Brain pericyte (primary cell): ENCODE measurements at places on chromosomes 2 and 18.

- DNase-seq: no peak
Measured at GRCh38 chr2:222239091-222239490, 59.7 kb downstream of the PAX3 start.

GRCh38 chr2:239721531-239721930 lies 303.6 kb downstream of the NDUFA10 start:
- no peak for DNase-seq

GRCh38 chr2:239549711-239550255 lies 149.0 kb upstream of the HDAC4 start:
- no peak for DNase-seq

GRCh38 chr2:206336861-206337260 lies 62.4 kb downstream of the ZDBF2 start:
- no peak for DNase-seq

- no peak for DNase-seq
Measured at GRCh38 chr2:68700560-68700959, 34.1 kb upstream of the ARHGAP25 start.

DNA sequence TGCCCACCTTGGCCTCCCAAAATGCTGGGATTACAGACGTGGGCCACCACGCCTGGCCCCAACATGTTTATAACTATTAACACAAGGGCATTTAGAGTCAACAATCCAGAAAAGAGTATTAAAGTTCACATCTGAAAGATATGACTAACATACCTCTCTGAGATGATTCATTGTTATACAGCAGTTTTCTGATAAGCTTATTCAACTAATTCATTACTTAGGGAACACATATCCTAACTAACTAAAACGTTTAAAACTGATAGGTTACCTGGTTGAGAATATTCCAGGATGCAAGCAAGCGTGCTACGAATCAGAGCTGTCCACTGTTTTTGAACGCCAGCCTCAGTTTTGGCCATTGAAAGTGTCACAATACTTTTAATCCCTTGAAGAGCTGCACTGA lies 34.0 kb upstream of the STRN start:
- DNase-seq: no peak

DNA sequence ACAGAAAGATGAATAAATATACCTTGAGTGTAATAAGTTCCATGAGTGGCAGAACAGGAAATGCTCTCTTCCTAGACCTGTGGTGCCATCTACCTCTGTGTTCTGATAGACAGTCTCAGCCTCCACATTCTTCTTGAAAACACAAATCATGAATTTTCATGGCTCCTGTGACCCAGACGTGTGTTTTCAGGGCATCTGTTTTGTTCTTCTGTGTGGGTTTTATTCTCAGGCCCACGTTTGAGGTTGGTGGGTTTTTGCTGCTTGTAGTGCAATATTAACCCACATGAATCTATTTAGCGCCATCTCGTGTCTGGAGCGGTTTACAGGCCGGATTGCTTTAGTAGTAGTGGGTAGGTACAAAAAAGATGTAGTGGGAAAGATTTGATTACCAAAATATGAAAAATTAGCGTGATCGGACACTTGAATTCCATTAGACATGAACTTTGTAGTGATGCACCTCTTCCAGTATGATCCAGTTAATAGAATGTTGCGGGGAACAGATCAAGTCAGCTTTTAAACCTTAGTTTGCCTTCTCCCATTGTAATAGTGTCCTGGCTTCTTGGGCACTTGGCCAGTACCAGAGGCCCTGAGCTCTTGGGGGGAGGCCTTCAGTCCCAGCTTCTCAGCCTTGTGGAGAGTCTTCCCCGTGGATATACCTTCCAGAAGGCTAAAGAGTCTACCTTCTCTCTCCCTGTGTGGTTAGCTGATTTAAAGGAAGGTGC lies 256.5 kb downstream of the TPGS2 start:
- no peak for DNase-seq

DNA sequence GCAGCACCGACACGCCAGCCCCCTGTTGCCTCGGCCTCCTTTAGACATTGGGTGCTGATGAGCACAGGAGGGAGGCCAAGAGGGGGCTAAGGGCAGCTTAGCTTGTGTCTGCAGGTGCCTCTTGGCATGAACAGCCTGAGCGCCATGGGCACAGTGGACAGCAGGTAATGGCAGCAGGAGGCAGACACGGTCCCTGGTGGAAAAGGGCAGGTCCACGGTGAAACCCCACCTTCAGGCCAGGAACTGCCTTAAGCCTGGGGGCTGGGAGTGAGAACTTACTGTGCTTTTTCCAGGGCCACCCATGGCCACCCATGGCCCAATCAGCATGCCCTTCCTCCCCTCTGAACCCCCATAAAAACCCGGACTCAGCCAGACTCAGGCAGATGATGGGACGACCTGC lies 633.4 kb upstream of the TMEFF2 start:
- DNase-seq: no peak

DNA sequence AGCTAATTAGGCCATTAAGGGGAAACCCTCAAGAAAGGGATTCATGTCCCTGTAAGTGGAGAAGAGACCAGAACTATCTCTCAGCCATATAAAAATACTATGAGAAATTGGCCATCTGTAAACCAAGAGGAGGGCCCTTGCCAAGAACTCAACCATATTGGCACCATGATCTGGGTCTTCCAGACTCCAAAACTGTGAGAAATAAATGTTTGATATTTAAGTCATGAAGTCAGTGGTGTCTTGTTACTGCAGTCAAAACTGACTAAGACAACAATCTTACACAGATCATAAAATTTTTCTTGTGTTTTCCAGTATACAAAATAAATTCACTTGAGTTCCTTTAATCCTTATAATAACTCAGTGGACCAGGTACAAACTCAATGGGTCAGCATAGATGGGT lies 589.8 kb upstream of the CDH2 start:
- no peak for DNase-seq
